ENCODE measurements at places on chromosomes 12 and 14.

- no peak for DNase-seq
These were observed 101.1 kb downstream of the C12orf75 start for GRCh38 chr12:105431537-105432100.

GRCh38 chr12:14138495-14138894, 157.1 kb upstream of the GRIN2B start:
- DNase-seq, result no peak

DNA sequence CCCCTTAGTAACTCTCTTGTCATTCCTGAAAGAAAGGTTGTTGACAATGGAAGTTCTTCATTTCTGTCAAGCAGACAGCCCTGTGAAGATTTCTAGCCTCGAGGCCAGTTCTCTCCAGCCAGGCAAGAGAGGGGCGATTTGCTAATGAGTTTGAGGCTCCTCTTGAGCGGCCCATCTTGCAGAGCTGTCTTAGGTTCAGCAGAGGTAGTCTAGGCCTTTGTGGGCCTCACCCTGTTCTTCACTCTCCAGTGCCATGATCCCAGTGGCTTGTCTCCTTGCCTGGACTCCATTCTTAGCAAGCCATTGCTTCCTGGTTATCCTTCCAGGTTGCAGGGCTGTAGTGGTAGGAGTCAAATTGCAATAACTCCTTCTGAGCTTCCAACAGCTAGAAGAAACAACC, 9.7 kb downstream of the TPH2 start:
- DNase-seq, result no peak

GRCh38 chr14:70254476-70254961, 65.8 kb upstream of the SLC8A3 start:
- DNase-seq, result no peak

GRCh38 chr12:8678661-8679111, 16.1 kb upstream of the MFAP5 start:
- no peak for DNase-seq

DNA sequence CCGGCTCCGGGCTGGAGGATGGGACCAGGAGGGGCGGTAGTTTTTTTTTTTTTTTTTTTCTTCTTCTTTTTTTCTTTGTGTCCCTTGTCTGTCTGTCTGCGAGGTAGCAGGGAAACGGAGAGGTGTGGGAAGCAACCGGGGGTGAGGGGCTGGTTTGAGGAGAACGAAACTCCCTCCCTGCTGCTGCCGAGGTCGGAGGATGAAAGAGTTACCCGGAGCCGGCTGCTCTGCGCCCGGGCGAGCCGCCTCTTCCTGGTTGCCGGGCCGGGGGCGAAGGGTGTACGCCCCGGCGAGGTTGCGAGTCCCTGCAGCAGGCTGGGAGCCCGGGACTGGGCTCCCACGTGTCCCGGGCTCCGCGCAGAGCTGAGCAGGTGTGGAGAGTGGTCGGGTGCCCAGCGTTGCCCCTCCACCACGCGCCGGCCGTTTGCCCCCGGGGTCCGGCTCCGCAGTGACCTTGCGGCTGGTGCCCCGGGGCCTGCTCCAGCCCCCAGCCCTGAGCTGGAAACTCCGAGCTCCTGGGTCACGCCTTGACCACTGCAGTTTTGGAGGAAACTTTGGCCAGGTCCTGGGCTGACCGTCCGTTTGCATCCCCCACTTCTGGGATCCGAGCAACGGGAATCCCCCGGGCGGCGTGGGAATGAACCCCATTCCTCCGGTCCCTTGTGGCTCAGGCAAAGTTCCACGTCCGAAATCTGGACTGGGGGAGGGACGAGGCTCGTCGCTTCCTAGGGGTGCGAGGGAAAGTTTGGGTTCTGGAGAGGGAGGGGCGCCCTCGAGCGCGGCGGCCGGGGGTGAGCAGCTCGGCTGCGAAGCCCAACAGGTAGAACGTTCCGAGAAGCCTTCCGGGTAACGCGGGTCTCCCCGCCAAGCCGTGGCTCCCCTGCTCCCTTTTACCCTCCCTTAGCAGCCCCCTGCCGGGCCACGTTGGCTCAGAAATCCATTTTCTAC, 1.3 kb downstream of the CHST11 start:
- DNase-seq, result peak; percentile 37

GRCh38 chr12:1473418-1473817, 121.0 kb downstream of the FBXL14 start:
- no peak for DNase-seq

Measured in stimulated activated CD4-positive, alpha-beta T cell treated with anti-CD3 and anti-CD28 coated beads, TNF-alpha, amount 100 ng/mL, for 1 hour (primary cell).